Right atrium auricular region (tissue), 2 donors: ENCODE measurements at places on chromosomes 7 and 10.

DNA sequence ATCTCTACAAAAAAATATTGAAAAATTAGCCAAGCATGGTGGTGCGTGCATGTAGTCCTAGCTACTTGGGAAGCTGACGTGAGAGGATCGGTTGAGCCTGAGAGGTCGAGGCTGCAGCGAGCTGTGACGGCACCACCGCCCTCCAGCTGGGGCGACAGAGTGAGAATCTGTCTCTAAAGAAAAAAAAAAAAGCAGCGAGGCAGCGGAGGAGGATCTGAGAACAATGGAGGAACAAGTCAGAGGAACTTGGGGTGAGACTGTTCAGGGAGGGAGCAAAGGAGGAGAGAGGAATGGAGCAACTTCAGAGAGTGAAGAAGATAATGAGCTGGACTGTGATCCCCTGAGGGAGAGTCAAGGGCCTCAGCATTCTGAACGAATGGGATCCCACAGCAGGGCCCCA is 85.4 kb downstream of the MKX start:
- DNase-seq, result no peak

- DNase-seq, result no peak
These were observed 182.9 kb downstream of the BMPER start for GRCh38 chr7:34087892-34088891.

DNA sequence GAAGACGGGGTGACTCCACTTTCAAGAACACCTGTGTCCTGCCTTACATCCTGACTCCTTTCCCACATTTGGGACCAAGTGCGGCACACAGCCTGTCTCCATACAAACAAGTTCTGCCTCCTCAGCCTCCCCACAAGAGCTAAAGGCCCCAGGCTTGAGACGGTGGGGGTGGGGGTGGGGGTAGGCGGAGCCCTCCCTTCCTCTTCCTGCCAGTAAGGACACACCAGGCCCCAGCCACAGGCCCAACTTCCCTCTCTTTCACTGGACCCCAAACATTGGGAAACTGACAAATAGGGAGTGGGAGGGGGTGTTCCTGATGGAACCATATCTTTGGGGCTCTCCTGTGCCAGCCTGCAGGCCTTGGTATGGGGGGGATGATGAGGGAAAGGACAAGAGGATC is 4.6 kb downstream of the CDK5 start:
- DNase-seq, result no peak

- DNase-seq, result no peak
These were observed 6.6 kb upstream of the EBF3 start for GRCh38 chr10:129970465-129971364.

DNA sequence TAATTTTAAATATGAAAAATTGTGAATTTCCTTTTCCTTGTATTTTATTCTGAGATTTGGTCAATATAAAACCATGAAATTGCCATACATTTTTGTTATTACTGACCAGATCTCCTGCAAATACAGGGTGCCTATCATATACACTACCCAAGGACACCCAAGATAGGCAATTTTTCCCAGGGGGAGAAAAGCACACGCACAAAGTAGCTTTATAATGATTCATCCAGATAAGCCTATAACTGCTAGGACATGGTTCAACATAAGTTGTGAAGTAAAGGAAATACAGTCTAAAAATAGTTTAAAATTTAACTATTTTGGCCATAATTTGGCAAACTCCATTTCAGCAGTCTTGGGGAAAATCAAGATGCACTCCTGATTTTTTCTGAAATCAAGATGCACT is 4.8 kb downstream of the RUFY2 start:
- DNase-seq, result no peak

- no peak for DNase-seq
These were observed 4.6 kb downstream of the SH2B2 start for GRCh38 chr7:102291056-102291915.

DNA sequence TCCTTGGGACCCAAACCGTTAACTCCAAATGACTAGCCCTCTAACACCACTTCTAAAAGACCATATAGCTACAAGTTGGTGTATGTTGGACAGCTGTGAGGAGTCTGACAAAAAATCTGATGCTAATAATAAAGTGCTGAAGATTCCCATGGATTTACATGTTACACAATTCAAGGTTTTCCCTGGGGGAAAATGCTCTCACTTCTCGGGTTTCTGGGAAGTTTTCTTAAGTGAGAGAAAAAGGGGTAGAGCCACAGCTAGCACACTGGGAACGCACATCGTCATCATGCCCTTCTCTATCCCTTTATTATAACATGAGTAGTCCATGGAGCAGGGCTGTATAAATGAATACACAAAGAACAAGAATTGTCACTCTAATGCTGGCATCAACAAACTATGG is 162.1 kb downstream of the CHCHD3 start:
- DNase-seq, result no peak

DNA sequence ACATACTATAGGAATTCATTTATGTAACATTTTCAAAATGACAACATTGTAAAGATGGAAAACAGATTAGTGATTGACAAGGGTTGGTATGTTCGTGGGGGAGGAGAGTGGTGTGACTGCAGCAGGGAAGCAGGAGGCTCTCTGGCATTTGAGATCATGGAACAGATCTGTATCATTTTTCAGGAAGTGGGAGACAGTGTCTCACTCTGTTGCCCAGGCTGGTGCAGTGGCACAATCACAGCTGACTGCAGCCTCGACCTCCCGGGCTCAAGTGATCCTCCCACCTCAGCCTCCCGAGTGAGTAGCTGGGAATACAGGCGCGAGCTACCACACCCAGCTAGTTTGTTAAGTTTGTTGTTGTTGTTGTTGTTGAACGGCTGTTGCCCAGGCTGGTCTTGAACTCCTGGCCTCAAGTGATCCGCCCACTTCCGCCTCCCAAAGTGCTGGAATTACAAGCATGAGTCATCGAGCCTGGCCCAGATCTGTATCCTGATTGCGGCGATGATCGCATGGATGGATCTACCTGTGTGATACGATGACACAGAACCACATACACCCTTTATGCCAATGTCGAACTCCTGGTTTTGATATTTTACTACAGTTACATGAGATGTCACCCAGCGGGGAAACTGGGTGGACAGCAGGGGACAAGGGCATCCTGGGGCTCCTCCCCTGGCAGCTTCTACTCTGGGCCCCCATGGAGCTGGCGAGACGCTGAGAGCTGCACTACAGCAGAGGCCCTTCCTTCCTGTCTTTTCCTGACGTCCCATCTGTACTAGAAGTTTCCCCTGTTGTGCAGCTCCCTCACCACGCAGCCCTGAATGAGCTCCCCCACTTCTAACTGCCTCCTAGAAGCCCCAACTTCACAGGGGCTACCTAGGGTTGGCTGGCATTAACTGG is 12.3 kb upstream of the CYTH3 start:
- no peak for DNase-seq

DNA sequence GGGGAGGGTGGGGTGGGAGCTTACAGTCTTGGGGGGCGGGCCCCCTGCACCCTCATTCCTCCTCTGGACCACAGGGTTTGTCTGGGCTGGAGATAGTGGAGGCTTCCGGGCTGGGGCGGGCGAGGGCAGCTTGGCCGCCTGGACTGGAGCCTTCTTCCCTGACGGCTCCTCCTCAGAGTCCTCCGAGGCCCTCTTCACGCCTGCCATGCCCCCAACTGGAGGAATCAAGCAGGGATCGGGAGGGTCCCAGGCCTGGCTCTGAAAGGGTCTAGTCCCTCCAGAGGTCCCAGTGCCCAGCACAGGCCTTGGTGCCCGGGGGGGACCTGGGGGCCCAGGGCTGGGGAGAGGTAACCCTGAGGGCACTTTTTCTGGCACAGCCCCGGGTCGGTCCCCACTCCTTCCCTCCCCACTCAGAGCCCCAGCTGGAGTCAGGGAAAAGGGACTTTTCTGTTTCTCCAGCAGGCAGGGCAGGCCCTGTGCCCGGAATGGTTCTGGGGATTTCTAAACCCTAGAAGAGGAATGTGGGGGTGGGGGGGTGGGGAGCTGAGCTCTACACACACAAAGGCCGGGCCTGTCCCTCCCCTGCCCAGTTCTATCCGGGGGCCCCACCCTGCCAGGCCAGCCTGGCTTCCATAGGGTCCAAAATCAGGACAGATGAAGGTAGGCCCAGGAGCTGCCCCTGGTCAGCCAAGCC is 11.6 kb downstream of the MICALL2 start:
- DNase-seq, result no peak

GRCh38 chr10:43218951-43219837 is 47.7 kb downstream of the RASGEF1A start:
- DNase-seq, result no peak

DNA sequence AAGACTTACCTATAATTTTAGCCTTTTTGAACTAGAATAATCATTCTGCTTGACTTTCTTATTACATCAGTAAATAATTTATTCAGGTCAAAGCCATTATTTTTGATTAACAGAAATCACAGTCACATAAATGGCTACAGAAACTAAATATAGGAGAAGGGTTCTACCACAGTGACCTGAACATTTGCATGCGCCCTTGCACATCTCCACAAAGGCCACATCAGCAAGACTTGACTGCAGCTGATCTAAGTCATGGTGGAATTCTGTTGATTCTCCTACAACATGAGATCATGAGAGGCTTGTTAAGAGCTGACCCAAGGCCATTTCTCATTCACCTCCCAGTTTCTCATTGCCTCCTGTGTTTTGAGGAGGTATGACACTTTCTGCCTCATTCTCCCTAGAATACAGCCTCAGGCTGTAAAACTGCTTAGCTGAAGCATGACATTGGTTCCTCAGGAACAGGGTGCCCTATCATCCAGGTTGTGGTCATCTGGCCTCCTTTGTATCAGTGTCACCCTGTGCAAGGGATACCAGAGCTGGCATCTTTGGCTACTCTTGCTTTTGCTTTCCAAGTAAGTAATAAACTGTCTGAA is 6.7 kb upstream of the IMMP2L start:
- no peak for DNase-seq

DNA sequence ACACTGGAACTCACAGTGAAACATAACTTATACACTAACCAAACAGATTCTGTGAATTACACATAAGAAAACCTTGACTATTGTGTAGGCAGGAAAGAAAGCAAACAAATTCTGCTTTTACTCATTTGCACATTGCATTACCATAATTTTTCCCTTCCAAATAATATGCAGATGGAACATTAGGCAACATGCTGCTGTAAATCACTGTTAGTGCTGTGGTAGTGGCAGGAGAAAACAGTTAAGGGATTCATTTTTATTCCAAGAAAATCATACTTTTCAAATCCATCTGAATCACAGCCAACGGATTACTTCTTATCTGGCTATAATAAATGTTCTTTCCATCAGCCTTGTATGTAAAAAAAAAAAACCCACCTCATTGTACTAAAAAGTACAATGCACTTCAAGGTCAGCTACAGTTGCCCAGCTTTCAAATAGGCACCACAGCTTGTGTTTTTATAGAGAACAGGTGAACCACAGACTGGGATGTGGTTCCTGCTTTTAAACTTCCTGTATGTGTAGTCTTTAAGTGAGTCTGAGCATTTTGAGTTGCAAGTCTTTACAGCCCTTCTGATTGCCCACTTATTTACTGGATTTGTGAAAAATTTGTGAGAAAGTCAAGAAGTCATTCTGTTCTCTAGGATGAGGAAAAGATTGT is 590.0 kb upstream of the SEMA3D start:
- no peak for DNase-seq

GRCh38 chr10:49282306-49282705 is 16.7 kb upstream of the C10orf71 start:
- no peak for DNase-seq

- no peak for DNase-seq
These were observed 208.7 kb upstream of the FAM3C start for GRCh38 chr7:121604627-121605316.

- no peak for DNase-seq
These were observed 66.4 kb upstream of the IFRD1 start for GRCh38 chr7:112383671-112384417.

DNA sequence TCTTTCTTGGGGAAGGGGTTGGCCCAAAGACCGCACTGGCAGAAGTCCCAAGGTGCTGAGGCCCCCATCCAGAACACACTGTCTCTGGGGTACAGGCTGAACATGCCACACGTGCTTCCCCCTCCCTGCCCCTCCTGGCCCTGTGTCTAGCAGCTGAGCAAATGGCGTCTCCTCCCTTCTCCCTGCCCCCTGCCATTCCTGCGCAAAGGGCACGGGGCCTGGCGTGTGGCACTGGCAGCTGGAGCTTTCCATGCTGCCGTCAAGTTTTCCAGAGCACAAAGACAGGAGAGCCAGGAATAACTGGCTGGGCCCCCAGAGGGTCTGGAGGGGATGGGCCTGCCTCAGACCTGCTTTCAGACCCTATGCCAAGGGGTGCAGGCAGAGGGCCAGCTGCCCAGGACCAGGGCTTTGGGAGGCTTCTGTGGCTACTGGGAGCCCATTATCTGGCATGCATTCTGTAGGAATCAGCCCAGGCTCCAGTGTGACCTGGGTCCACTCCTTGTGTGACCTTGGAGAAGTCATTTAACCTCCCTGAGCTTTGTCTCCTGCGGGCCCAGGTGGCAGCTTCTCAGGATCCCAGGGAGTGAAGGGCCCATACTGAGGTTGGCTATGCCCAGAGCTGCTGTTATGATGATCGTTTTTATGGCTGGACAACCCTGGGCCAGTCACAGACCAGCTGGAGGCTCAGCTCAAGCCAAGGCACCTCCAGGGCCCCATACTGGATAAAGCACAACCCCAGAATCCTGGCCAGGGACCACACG is 710 bp upstream of the LDB3 start:
- DNase-seq, result no peak
